ENCODE measurements at places on chromosomes 16 and 17. TPM values are rescaled to one million over a fixed set of nuclear protein-coding genes. Genes with fewer than 3 reads are reported as not detected.

FKBP10 gene
- 53.5 TPM for total RNA-seq

DNA sequence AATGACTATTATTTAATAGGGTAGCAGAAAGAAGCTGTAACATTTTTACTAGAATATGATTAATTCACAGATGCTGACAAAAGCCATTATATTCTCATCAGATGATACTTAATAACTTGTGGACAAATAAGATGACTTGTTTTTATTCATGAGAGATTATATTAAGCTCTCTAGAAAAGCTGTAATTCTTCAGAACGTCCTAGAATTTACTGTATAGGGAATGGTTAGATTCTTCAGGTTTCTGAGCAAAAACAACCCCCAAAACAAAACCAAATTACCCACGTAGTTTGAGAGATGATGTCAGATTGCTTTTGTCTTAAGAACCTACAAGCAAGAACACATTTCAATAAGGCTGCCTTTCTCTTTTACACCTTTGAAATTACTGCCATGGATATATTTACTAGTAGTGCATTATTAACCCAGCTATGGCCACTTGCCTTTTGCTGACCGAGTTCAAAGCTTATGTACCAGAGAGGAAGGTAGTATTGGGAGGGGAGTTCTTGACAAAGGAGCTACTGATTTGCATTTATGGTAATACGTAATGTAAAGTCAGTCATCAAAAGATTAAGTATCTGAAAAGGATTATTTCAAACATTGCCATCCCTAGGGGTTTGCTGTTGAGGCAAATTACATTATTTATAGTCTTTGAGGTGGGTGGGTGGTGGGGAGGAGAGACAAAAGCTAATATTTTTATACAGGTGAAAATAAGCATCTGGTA is 51.7 kb downstream of the NLK start:
- no peak for DNase-seq

ABCA3 gene
- 5.4 TPM for total RNA-seq

DNA sequence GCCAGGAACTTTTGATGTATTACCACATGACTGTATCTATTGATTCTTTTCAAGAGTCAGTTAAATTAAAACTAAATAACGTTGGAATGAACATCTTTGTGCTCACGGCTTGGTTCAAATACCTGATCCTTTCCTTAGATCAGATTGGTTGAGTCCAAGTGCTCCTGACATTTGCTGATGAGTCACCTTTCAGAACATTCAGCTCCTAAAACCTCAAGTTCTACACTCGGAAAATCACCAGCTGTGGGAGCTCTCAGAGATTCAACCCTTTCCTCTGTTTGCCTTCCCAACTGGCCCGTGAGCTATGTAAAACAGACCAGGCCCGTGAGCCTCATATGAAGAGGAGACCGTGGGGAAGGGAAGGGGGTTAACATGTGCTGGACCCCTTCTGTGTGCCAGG is 68.1 kb downstream of the RTN4RL1 start:
- no peak for DNase-seq

DNA sequence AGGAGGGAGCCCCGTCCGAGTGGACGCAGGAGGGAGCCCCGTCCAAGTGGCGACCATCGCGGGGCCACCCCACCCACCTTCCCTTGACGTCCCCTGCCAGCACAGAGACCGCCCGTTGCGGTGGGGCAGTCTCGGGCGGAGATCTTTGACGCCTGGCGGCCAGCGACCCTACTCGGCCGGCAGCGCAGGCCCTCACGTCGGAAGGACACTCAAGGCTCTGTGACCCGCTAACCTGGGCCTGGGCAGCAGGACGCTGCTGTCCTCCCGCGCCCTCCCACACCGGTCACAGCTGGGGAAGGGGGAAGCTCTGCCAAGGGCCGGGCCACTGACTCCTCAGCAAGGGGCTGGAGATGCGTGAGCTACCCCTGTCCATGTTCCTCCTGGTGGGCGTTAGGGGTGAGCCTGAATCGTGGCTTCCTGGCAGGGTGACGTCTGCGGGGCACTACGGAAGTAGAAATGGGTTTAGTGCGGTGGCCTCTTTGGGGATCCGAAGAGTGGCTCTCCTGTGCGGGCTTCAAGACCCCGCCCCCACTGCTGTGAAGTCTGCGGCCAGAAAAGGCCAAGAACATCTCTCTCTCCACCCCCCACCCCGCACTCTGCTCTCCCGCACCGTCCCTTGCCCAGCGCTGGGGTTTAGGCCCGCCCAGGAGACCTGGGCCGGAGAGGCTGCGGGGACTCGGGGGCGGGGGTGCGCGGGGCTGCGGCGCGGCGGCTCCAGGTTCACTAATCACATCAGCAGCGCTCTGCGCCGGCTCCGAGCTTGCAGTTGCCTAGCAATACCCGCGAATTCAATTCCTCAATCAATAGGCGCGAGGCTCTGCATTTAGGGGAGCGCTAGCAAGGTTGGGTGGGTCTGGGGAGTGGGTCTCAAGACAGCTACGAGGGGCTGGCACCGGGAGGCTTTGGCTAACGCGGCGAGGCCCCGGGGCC is 5.8 kb downstream of the CBX8 start:
- DNase-seq, result no peak
